T-helper 2 cell treated with Interferon-gamma antibody and Interleukin-4, amounts not matched to agents 100 ng/mL and 5 ng/mL, for 36 hours (primary cell): ENCODE measurements at places on chromosomes 12 and 14. TPM values are rescaled to one million over a fixed set of nuclear protein-coding genes. Genes with fewer than 3 reads are reported as not detected.

The RPS6KA5 gene
- 50.5 and 52.3 TPM in 2 replicates for total RNA-seq

The CEP170B gene
- 3.8 and 4.1 TPM in 2 replicates for total RNA-seq

The SOX5 gene
- total RNA-seq, result not detected in 2 replicates

The FBXO21 gene
- total RNA-seq, result 25.6 TPM in 2 replicates

The RCOR1 gene
- 24.3 and 25.7 TPM in 2 replicates for total RNA-seq

The DLK1 gene
- total RNA-seq, result not detected in 2 replicates

The RTL1 gene
- not detected in 2 replicates for total RNA-seq

The TTC6 gene
- not detected in 2 replicates for total RNA-seq

The PIWIL1 gene
- 0.25 and 0.27 TPM in 2 replicates for total RNA-seq

The NAA30 gene
- 16.4 and 17.2 TPM in 2 replicates for total RNA-seq

The PTHLH gene
- total RNA-seq, result not detected in 2 replicates

The SERPINA1 gene
- 0.16 TPM in 1 of 2 replicates, not detected in the other for total RNA-seq

The PLBD1 gene
- total RNA-seq, result not detected in 2 replicates

The POMT2 gene
- total RNA-seq, result 15.7 and 16.3 TPM in 2 replicates

The SCARB1 gene
- 7.9 and 10.2 TPM in 2 replicates for total RNA-seq

The OTX2 gene
- not detected in 2 replicates for total RNA-seq
